Smooth muscle cell of the pulmonary artery (primary cell): ENCODE measurements at places on chromosomes 2 and 18. TPM values are rescaled to one million over a fixed set of nuclear protein-coding genes. Genes with fewer than 3 reads are reported as not detected.

Gene GALNT5
- total RNA-seq, result 146 and 164 TPM in 2 replicates

Gene TMEM198
- total RNA-seq, result 1.3 and 1.4 TPM in 2 replicates

Gene THSD7B
- total RNA-seq, result 0.03 and 1.4 TPM in 2 replicates

Gene ARHGEF33
- 0.43 and 0.46 TPM in 2 replicates for total RNA-seq

Gene SLC9A2
- not detected in 2 replicates for total RNA-seq

Gene ST8SIA3
- total RNA-seq, result not detected in 2 replicates

Gene TRIM54
- 0.10 TPM in 1 of 2 replicates, not detected in the other for total RNA-seq

Gene NEU2
- not detected in 2 replicates for total RNA-seq

Gene RIT2
- total RNA-seq, result not detected in 2 replicates

Gene TLK1
- 25.5 and 29.6 TPM in 2 replicates for total RNA-seq

Gene TUBB8B
- total RNA-seq, result not detected in 2 replicates

Gene MC5R
- total RNA-seq, result not detected in 2 replicates

Gene CNDP1
- not detected in 2 replicates for total RNA-seq

Gene VIL1
- not detected in 2 replicates for total RNA-seq

Gene GKN2
- not detected in 2 replicates for total RNA-seq

Gene IL36G
- not detected in 2 replicates for total RNA-seq

Gene KCNG2
- total RNA-seq, result not detected in 2 replicates

Gene EFEMP1
- 3,446 and 3,873 TPM in 2 replicates for total RNA-seq

Gene RTP5
- not detected in 2 replicates for total RNA-seq

Gene TTN
- total RNA-seq, result 1.2 and 3.3 TPM in 2 replicates

Gene SGPP2
- not detected in 2 replicates for total RNA-seq

Gene VWA3B
- not detected in 2 replicates for total RNA-seq

Gene ALKAL2
- total RNA-seq, result not detected in 2 replicates

Gene MIB1
- total RNA-seq, result 60.9 and 63.2 TPM in 2 replicates

Gene PARD3B
- total RNA-seq, result 13.6 and 14.7 TPM in 2 replicates

Gene DYSF
- 2.3 TPM in 2 replicates for total RNA-seq

Gene ITGAV
- 343 and 346 TPM in 2 replicates for total RNA-seq

Gene CHN1
- total RNA-seq, result 7.8 and 9.6 TPM in 2 replicates

Gene GMPPA
- total RNA-seq, result 60.6 and 64.6 TPM in 2 replicates

Gene CD8B2
- total RNA-seq, result not detected in 2 replicates

Gene CDH7
- not detected in 2 replicates for total RNA-seq

Gene UPP2
- total RNA-seq, result not detected in 2 replicates

Gene TUBA4B
- not detected in 2 replicates for total RNA-seq

Gene FOXD4L1
- 0.13 and 0.17 TPM in 2 replicates for total RNA-seq

Gene M1AP
- total RNA-seq, result 0.23 and 0.26 TPM in 2 replicates

Gene ANKRD62
- not detected in 2 replicates for total RNA-seq

Gene DNAJB2
- total RNA-seq, result 74.7 and 78.8 TPM in 2 replicates

Gene ANKRD44
- total RNA-seq, result 20.5 and 33.3 TPM in 2 replicates
